GM10248 (cell line): ENCODE measurements at places on chromosomes 5 and 9.

DNA sequence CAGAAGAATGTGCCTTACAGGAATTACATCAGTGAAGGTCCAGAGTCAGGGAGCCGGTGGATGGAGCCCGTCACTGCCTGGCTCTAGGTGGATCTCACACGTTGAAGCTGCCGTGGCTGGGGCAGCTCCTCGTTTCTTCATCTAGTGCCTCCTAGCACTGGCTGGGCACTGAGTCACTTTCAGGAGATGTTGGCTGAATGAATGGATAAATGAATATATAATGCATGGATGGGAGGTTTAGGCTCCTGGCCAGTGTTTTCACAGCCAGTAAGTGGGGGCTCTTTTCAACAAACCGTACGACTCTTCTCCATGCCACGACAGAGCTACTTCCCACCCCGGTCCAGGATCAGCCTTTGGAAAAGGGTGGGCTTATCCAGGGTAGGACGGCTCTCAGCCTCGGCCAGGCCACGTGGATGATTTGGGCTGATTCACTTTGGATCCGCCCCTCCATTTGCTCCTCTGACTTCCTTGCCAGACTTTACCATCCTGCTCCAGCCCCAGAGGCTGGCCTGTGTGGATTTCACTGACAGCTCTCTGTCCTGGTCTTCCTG is 1.3 kb upstream of the SH3PXD2B start:
- no peak for DNase-seq

GRCh38 chr9:131744171-131744719 is 4.4 kb upstream of the RAPGEF1 start:
- DNase-seq, result no peak

GRCh38 chr5:79002374-79002773 is 17.3 kb upstream of the ARSB start:
- no peak for DNase-seq

DNA sequence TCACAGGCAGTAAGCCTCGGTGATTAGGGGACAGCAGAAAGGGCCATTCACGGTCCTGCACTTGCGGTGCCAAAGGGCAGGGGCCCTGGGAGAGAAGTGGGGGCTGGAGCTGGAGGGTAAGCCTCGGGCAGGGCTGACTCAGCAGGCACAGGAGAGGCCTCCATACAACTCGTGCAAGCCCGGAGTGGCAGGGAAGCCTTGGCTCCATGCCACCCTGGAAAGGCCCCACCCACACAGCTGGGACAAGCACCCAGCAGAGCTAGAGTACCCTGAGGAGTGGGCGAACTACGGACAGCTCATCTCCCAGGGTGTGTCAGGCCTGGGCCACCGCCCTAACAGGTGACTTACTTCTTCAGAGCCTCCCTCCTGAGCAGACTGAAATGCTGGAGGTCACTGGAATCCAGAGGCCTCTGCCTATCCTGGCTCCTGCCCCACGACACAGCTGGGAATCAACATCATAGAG is 5.6 kb upstream of the CAMK2A start:
- no peak for DNase-seq

DNA sequence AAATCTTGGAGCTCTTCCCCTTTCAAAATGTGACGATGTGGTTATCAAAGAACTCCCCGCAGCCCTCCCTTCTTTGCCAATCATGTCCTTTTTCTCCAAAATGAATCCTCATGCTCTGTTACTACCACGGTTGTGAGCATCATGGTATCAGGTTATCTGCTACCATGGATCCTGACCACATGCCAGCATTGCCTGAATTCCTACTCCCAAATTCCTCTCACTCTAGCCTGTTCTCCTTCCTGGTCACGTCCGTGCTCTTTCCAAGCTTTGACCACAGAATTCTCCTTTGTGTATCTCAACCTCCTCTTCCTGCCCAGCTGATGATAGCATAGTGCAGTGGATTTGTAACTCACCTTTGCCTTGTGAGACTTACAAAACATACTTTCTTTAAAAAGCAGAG is 59.5 kb upstream of the FBXL7 start:
- DNase-seq, result no peak

DNA sequence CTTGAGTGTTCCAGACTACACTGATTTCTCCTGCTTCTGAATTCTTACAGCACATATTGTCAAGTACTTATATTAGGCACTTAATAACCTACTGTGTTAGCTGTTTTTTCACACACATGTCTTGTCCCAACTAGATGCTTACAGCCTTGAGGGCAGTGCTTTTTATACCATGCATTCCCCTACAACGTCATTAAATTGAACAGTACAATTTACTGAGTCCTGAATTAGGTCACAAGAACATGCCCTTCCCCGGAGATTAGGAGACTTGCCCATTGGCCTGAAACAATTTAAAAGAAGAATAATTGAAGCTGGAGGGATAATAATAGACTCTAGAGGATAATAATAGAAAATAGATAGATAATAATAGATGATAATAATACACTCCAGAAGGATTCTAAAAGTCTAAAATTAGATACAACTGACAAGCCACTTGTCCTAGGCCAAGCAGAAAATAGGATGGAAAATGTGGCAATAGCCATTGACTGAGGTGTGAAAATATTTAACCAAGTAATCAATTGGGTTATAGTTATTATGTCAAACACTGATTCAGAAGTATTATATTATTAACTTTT is 112.6 kb upstream of the SLC12A2 start:
- DNase-seq, result no peak

GRCh38 chr5:149223081-149223848 is 48.4 kb upstream of the AFAP1L1 start:
- no peak for DNase-seq

GRCh38 chr9:132020820-132021510 is 58.7 kb downstream of the MED27 start:
- no peak for DNase-seq

- peak; percentile 76 for DNase-seq
Measured at GRCh38 chr9:34701023-34701768, 8.7 kb downstream of the CCL21 start.

GRCh38 chr9:110650991-110651411 is 17.6 kb upstream of the MUSK start:
- DNase-seq, result no peak

- no peak for DNase-seq
Measured at GRCh38 chr5:175443514-175444059, 395 bp downstream of the DRD1 start.

GRCh38 chr9:105969636-105970035 is 275.3 kb downstream of the TMEM38B start:
- DNase-seq, result no peak

DNA sequence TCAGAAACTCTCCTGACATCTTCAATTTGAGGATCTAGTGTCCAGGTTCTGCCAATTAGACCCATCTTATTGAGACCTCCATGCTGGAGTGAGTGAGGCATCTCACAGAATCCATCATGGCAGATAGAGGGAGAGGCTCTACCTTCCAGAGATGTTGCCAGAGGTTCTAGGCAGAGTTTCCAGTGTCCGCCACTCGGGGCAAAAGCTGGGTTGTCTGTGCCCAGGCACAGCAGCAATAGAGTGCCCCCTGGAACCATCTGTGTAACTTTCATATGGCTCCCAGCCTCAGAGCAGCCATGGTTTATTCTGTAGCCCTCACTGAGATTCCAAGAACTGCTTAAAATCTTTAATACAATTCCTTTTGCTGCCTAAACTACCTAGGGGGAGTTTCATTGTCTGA is 16.6 kb upstream of the CCDC112 start:
- DNase-seq, result no peak

DNA sequence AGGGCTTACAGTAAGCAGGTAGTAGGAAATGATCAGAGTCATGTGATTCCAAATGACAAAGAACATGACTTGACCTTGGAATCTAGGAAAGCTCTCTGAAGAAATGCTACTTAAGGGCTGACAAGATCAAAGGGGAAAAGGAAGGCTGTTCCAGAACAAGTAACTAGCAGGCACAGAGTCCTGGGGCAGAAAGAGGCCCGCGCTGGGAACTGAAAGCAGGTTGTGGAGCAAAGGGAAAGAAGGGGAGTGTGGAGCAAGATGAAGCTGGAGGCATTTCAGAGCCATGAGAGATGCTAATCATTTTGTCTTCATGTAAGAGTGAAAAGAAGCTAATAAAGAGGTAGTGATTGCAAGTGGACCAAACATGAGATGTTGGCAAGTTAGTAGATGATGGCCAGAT is 397.5 kb downstream of the DTWD2 start:
- no peak for DNase-seq

GRCh38 chr9:8491563-8491962 is 692.0 kb upstream of the DMAC1 start:
- DNase-seq, result no peak

DNA sequence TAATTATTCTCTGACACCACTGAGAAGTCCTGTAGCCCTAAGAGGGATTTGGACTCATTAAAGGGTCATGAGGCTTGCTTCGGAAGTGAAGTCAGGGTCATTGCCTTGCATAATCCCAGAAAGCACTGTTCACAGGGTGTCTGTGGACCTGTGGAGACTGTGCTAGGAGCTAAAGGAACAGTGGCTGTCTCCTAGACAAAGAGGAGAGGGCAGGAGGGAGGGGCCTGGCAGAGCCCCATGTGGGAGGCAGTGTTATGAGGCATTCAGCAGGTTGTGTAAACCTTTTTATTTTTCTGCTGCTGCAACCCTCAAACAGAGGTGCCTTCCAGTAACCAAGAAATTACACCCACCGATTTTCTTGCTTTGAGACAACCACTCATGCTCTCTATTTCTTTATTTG is 3.3 kb downstream of the TMEM174 start:
- DNase-seq, result no peak

DNA sequence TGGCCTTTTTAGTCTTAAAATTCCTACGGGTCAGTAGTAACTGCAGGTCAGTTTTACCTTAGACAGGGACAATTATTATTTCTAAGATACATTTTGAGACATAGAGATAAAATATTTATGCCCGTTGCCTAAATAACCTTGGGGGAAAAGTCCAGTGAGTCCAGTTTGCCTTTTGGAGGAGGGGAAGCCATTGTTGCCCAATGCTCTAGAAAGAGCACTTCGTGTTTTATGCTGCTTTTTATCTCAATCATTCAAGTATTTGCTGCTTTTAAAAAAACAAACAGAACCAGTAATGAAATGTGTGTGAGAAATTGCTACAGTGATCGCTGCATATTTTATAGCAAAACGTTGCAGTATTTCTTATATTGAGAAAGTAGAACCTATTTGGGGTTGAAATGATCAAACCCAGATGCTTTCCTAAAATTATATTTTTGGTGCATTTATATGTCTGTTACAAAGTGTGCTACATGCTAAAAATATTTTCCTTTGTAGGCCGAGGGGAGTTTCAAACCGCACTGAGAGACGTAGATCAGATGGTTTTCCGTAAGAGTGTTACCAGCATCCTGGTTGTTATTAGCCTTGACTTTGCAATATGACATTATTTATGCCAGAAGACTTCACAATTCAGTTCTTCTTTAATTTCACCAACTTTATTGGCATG is 266.8 kb downstream of the AOPEP start:
- DNase-seq, result no peak

DNA sequence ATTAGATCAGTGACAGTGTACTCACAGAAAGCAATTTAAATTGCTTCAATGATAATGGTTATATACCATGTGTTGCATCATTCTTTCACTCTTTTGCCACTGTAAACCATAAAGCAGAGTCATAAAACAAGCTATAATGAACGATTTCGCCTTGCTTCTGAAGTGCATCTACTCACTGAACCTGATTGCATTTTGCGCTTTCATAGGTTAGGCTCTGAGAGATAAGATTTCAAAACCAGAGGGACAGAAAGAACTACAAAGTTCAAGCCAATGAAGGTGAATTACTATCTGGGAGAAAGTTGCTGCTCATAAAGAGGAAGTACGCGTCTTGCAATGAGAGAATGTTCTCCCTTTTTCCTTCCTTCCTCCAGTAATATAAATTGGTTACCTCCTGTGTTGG is 412.7 kb downstream of the CETN3 start:
- no peak for DNase-seq

GRCh38 chr9:28967226-28967625 is 1393.9 kb upstream of the C9orf72 start:
- DNase-seq, result no peak

GRCh38 chr5:143229896-143230675 is 173.4 kb downstream of the NR3C1 start:
- DNase-seq, result peak; percentile 82

DNA sequence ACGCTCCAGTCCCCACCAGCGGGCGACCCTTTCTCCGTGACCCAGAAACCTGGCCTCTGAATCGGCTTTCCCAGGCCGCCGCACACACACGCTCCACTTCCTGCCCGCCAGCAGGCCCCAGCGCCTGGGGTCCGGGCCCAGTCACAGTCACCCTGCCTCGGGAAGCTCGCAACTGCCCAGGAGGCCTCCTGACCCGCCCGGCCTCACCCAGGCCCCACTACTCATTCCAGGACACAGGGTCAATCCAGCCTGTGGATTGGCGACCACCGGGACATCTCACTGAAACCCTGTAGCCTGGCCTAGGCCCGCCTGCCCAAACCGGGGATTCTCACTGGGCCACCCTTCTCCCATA is 2.7 kb upstream of the IRX4 start:
- DNase-seq, result no peak

GRCh38 chr5:174229514-174230370 is 184.2 kb downstream of the NSG2 start:
- no peak for DNase-seq

DNA sequence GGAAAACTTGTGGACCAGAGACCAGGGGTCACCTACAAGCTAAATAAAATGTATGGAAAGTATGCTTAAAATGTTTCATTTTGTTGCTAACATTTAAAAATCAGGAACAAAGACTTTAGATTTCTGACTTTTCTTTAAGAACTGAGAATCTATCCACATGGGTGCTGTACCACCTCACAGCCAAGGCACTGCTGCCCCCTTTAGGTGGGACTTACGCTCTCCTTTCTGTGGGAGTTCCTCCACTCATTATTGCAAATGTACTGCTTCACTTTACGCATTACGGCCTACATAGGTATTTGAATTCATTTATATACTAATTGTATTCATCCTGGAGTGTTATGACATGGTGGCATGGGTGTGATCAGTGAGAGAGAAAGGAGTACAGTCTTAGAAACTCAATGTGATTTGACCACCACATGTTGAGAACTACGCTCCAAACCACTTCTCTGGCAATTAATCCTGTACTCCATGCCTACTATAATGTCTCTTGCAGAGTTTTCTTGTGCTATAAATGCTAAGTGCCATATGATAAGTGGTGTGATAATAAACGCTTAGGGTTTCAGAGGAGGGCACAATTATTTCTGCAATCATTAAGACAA is 24.7 kb upstream of the CETN3 start:
- no peak for DNase-seq

DNA sequence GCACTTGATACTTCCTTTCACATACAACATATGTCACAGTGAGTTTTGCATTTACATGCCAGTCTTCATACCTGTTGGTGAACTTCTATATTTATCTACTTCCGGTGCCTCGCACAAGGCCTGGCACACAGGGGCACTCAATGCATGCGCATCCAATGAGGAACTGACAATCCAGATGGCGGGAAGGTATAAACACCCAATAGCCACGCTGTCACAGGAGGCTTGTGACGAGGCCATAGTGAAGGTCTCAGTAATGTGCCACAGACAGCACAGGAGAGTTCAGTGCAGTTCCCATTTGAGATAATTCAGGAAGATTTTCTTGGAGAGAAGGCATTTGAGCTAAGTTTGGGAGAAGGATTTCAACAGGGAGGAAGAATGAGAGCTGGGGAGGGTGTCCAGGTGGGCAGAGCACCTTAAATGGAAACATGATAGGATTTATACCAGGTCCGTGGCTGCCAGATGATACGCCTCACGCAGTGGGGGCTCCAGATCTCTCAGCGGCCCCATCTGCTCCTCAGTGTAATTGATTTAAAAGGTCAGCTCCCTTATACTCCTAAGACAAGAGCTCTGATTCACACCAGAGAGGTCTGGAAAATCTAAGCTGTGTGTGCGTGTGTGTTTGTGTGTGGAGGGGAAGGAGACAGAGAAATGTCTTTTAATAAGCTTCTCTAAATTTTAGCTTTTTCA is 206.2 kb downstream of the DCP2 start:
- no peak for DNase-seq

GRCh38 chr5:165871291-165871690 is 2365.9 kb downstream of the MAT2B start:
- no peak for DNase-seq
